ENCODE measurements at places on chromosomes 3 and 15. TPM values are rescaled to one million over a fixed set of nuclear protein-coding genes. Genes with fewer than 3 reads are reported as not detected.
A peak's percentile ranks its signal among the peaks of the same experiment; 100 is the strongest.

The NTRK3 gene
- polyA plus RNA-seq = not detected

The ROPN1 gene
- not detected for polyA plus RNA-seq

The LRRIQ4 gene
- 0.04 TPM for polyA plus RNA-seq

The ANKUB1 gene
- not detected for polyA plus RNA-seq

The NEK10 gene
- 0.24 TPM for polyA plus RNA-seq

The TMCC1 gene
- polyA plus RNA-seq = 17.4 TPM

GRCh38 chr3:78737988-78738387, 1029.8 kb downstream of the ROBO1 start:
- DNase-seq = peak; percentile 62
- H3K36me3 ChIP-seq = no peaks in the 10 kb centered on the region
- H3K4me1 ChIP-seq = peaks cover 15% of the 10 kb centered on the region
- no peaks in the 10 kb centered on the region for H3K27me3 ChIP-seq

- no peak overlapping the region for H3K4me3 ChIP-seq
- DNase-seq = no peak
- no peaks in the 10 kb centered on the region for H3K36me3 ChIP-seq
- H3K27me3 ChIP-seq = no peaks in the 10 kb centered on the region
- no peaks in the 10 kb centered on the region for H3K4me1 ChIP-seq
These were observed 167.6 kb upstream of the LINGO1 start for GRCh38 chr15:77800305-77800704.

DNA sequence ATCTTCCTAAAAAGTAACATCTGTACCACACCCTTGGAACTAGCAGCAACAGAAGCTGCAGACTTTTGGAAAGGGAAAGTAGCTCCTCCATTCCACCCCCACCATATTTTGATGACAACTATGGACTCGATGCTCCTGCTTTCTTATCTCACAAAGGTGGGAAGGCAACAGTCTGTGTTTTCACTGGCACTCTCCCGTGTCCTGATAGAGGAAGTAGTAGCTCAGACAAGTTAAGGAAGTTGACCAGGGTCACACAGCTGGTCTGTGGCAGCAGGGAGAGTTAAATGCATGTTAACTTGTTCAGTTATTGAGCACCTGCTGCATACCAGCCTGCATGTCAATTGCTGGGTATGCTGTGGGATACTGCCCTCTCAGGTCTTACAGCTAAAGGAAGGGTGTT, 33.1 kb downstream of the BHLHE40 start:
- H3K27me3 ChIP-seq = no peaks in the 10 kb centered on the region
- no peak overlapping the region for H3K27ac ChIP-seq
- H3K4me1 ChIP-seq = peaks cover 35% of the 10 kb centered on the region
- H3K36me3 ChIP-seq = no peaks in the 10 kb centered on the region
- no peak overlapping the region for H3K4me3 ChIP-seq
- no peak for DNase-seq

DNA sequence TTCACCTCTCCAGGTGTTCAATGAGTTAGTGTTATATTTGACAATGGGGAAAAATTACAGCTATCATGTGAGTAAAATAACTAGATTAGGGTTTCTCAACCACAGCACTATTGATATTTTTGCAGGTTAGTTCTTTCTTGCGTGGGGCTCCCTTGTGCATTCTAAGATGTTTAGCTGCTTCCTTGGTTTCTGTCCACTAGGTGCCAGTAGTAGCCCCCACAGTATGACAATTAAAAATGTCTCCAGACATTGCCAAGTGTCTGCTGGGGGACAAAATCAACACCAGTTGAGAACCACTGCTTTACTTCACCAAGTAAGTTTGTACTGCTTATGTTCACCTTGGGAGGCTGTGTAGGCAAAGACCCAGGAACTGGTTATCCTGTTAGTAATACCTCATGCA, 618.7 kb downstream of the EDEM1 start:
- no peaks in the 10 kb centered on the region for H3K27me3 ChIP-seq
- DNase-seq = no peak

DNA sequence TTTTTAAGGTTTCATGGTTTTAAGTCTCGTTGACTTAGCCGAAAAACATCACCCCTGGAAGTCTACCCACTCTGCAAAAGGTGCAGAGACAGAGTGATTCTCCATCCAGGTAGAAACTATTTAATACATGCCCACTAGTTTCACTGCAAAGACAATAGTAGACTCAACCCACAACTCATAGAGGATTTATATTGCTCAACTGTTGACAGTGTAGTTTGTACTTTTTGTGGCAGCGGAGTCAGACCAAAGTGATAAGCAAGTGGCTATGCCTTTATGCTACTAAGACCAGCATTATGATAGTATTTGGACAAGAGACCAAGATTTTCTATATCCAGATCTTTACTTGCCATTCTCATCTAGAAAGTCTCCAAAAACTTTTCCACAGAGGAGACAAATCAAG, 98.8 kb upstream of the ZBTB20 start:
- no peak for DNase-seq
- no peaks in the 10 kb centered on the region for H3K27me3 ChIP-seq
- H3K36me3 ChIP-seq = no peaks in the 10 kb centered on the region
- H3K4me3 ChIP-seq = no peak overlapping the region
- peak overlapping the region; percentile 41 for H3K27ac ChIP-seq

- peaks cover 5% of the 10 kb centered on the region for H3K36me3 ChIP-seq
- H3K4me1 ChIP-seq = peaks cover 37% of the 10 kb centered on the region
- no peaks in the 10 kb centered on the region for H3K27me3 ChIP-seq
- H3K4me3 ChIP-seq = no peak overlapping the region
These were observed 202.0 kb downstream of the FNDC3B start for GRCh38 chr3:172241405-172241804.

- no peaks in the 10 kb centered on the region for H3K27me3 ChIP-seq
- peaks cover 16% of the 10 kb centered on the region for H3K4me1 ChIP-seq
- no peak overlapping the region for H3K27ac ChIP-seq
- H3K4me3 ChIP-seq = no peak overlapping the region
- no peaks in the 10 kb centered on the region for H3K36me3 ChIP-seq
These were observed 15.6 kb upstream of the FILIP1L start for GRCh38 chr3:100129941-100130340.

GRCh38 chr3:65507437-65507836, 531.3 kb downstream of the MAGI1 start:
- DNase-seq = no peak
- H3K4me3 ChIP-seq = no peak overlapping the region
- H3K27ac ChIP-seq = no peak overlapping the region

DNA sequence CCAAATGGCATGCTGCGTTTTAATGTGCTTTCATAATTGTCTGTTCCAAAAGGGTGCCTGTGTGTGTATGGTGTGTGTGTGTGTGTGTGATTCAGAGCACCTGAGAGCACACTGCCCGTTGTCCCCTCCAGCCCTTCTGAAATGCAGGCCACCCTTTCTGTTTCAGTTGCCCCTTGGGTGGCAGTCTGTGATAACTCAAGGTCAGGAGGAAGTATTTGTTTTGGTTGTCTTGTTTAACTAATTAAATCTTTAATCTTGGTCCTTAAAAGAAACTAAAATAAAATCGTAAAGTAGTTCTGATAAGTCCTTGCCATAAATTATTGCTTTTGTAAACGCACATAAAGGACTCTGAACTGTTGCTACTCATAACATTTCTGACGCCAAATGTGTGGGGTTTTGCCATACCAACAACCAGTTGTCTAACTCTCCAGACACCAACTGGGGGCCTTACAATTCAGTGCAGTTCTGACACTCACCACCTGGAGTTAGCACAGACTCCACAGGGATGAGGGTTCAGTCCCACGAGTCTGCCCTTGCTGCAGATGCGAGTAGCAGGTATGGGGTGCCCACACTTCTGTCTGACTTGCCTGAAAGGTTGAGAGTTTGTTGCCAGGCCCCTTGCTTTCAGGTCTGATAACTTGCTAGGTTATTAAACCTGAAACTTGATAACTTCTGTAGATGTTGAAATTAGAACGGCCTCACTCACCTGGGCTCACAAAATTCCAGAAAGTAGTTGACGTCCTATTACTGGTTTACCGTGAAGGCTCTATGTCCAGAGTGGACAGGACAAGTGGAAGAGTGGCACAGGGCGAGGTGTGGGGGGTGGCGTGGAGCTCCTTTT, 157.3 kb downstream of the IGF1R start:
- DNase-seq = no peak
- H3K4me3 ChIP-seq = no peak overlapping the region
- H3K4me1 ChIP-seq = peaks cover 24% of the 10 kb centered on the region
- no peak overlapping the region for H3K27ac ChIP-seq
- H3K36me3 ChIP-seq = no peaks in the 10 kb centered on the region
